Activated CD4-positive, alpha-beta memory T cell treated with anti-CD3 and anti-CD28 coated beads for 36 hours (primary cell): ENCODE measurements at places on chromosomes 16 and 17. TPM values are rescaled to one million over a fixed set of nuclear protein-coding genes. Genes with fewer than 3 reads are reported as not detected.

The CRYM gene
- not detected for total RNA-seq

The LGALS9 gene
- 45.4 TPM for total RNA-seq

The C16orf96 gene
- total RNA-seq: 0.07 TPM

The RAB26 gene
- total RNA-seq: not detected

The RAMP2 gene
- total RNA-seq: not detected

DNA sequence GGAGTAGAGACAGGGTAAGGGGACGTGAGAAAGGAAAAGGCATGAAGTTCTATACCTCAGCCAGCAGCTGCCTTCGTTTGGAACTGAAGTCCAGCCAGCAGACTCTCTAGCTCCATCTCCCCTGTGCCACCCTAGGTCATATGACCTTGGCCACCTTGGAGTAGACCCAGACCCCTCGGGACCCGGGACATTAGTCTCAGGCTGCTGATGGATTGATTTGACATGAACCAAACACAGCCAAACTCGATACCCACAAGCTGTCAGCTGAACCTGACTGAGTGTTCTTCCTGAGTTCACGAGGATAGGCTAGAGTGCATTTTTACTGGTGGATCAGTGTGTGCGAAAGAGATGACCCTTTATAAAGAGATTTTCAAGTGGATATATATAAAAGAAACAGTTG is 68.5 kb downstream of the YPEL2 start:
- no peaks in the 10 kb centered on the region for H3K4me1 ChIP-seq
- H3K27ac ChIP-seq: no peak overlapping the region
- H3K4me3 ChIP-seq: no peak overlapping the region
- peaks cover 11% of the 10 kb centered on the region for H3K36me3 ChIP-seq
- DNase-seq: no peak
- no peaks in the 10 kb centered on the region for H3K27me3 ChIP-seq

GRCh38 chr17:68776451-68776850 is 175.3 kb upstream of the FAM20A start:
- peaks cover 6% of the 10 kb centered on the region for H3K27me3 ChIP-seq
- H3K4me3 ChIP-seq: no peak overlapping the region
- H3K4me1 ChIP-seq: peaks cover 4% of the 10 kb centered on the region
- DNase-seq: no peak
- no peak overlapping the region for H3K27ac ChIP-seq
- H3K36me3 ChIP-seq: no peaks in the 10 kb centered on the region

GRCh38 chr16:10827691-10828341 is 9.2 kb upstream of the TVP23A start:
- H3K27ac ChIP-seq: no peak overlapping the region
- no peak for DNase-seq
- H3K36me3 ChIP-seq: no peaks in the 10 kb centered on the region
- no peak overlapping the region for H3K4me3 ChIP-seq

DNA sequence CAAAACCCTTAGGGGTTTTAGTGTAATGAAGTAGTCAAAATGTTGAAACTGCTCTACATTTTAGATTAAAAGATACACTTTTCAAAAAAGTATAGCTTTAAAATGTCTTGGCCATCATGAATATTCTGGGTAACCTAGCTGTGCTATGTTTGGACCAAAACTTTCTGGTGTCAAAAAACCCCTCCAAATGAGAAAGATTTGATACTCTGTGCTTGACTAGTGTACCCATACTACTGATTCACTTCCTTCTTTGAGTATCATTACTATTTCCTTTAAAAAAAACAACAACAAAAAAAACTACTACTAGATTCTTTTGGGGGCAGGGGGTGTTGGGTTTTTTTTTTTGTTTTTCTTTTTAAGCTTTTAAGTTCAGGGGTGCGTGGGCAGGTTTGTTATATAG is 37.3 kb downstream of the PTRH2 start:
- peak overlapping the region; percentile 38 for H3K27ac ChIP-seq
- peaks cover 28% of the 10 kb centered on the region for H3K36me3 ChIP-seq
- DNase-seq: no peak
- peaks cover 34% of the 10 kb centered on the region for H3K4me1 ChIP-seq

GRCh38 chr17:8104911-8105310 is 13.4 kb downstream of the ALOXE3 start:
- no peaks in the 10 kb centered on the region for H3K27me3 ChIP-seq
- H3K4me1 ChIP-seq: peaks cover 8% of the 10 kb centered on the region
- no peak for DNase-seq
- no peak overlapping the region for H3K4me3 ChIP-seq

GRCh38 chr16:67268136-67268579 is 11.2 kb upstream of the PLEKHG4 start:
- H3K4me1 ChIP-seq: no peaks in the 10 kb centered on the region
- H3K27ac ChIP-seq: no peak overlapping the region
- DNase-seq: no peak
- no peaks in the 10 kb centered on the region for H3K36me3 ChIP-seq
- H3K27me3 ChIP-seq: peaks cover 4% of the 10 kb centered on the region
- H3K4me3 ChIP-seq: no peak overlapping the region

DNA sequence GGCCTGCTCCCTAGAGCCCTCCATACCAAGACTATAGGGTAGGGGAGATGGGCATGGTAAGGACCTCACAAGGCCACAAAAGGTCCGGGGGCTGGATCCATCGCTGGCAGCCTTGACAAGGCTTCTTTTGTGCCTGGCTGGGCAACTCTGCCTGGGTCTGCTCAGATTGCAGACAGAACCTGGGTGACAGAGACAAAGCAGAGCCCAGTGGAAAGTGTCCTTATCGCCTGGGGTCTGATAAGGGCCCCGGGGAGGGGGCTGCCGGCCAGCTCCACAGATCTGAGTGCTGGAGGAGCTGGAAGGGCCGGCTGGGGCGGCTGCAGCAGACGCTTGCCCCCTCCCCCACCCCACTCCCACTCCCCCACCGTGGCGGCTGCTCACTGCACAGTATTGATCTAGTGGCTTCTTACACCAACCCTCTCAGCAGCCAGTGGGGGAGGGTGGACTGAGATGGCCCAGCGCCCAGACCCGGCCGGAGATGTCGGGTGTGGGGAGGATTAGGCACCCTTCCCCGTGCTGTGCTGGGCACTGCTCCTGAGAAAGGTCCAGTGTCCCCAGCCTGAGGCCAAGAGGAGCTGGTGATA is 7.2 kb downstream of the MMP15 start:
- H3K4me1 ChIP-seq: no peaks in the 10 kb centered on the region
- no peaks in the 10 kb centered on the region for H3K36me3 ChIP-seq
- H3K4me3 ChIP-seq: no peak overlapping the region
- DNase-seq: no peak

DNA sequence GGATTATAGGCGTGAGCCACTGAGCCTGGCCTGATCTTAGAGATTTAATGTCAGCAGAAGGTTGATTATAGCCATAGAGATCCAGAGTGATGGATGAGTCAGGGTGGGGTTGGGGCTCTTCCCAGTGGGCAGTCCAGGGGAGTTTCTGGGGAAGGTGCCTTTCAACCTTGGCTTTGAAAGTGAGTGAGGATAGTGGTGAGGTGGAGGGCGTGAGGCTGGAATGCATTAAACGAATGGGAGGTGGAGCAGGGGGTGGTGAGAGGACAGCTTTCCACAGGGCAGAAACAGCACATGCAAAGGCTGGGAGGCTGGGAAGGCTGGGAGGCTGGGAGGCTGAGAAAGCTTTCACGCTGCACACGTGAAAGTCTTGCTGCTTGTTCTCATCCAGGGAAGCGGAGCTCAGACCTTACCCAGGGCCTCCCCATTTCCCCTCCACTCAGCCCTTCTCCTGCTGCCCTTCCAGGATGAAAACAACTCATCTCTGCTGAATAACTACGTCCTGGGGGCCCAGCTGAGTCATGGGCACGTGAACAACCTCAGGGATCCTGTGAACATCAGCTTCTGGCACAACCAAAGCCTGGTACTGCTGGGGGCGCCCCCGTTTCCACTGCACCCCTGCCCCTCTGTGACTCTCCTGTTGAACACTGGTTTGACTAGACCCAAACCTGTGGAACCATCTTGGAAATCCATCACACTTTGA is 22.3 kb downstream of the ADGRG5 start:
- H3K27me3 ChIP-seq: no peaks in the 10 kb centered on the region
- no peak overlapping the region for H3K4me3 ChIP-seq
- H3K4me1 ChIP-seq: peaks cover 6% of the 10 kb centered on the region
- no peak for DNase-seq
- peaks cover 10% of the 10 kb centered on the region for H3K36me3 ChIP-seq

- DNase-seq: no peak
- H3K36me3 ChIP-seq: no peaks in the 10 kb centered on the region
- H3K27me3 ChIP-seq: no peaks in the 10 kb centered on the region
- no peaks in the 10 kb centered on the region for H3K4me1 ChIP-seq
Observed at GRCh38 chr16:52318302-52319009, 228.5 kb downstream of the TOX3 start.

GRCh38 chr17:41865596-41865893 is 322 bp upstream of the KLHL11 start:
- H3K27ac ChIP-seq: peak overlapping the region; percentile 80
- H3K4me3 ChIP-seq: no peak overlapping the region
- H3K27me3 ChIP-seq: no peaks in the 10 kb centered on the region
- peaks cover 45% of the 10 kb centered on the region for H3K4me1 ChIP-seq
- no peak for DNase-seq

GRCh38 chr17:67378454-67379250 is 1.6 kb downstream of the PITPNC1 start:
- H3K36me3 ChIP-seq: no peaks in the 10 kb centered on the region
- H3K4me3 ChIP-seq: peak overlapping the region; percentile 92
- DNase-seq: peak; percentile 87
- H3K27ac ChIP-seq: peak overlapping the region; percentile 89

GRCh38 chr17:27644586-27644985 is 13.6 kb downstream of the LGALS9 start:
- H3K27ac ChIP-seq: no peak overlapping the region
- peaks cover 3% of the 10 kb centered on the region for H3K36me3 ChIP-seq
- no peak overlapping the region for H3K4me3 ChIP-seq
- no peaks in the 10 kb centered on the region for H3K4me1 ChIP-seq
- H3K27me3 ChIP-seq: no peaks in the 10 kb centered on the region
- DNase-seq: no peak
